Stimulated activated CD4-positive, alpha-beta T cell treated with anti-CD3 and anti-CD28 coated beads, Interleukin-4, amount 100 ng/mL, for 1 hour (primary cell): ENCODE measurements at places on chromosomes 12 and 14.

DNA sequence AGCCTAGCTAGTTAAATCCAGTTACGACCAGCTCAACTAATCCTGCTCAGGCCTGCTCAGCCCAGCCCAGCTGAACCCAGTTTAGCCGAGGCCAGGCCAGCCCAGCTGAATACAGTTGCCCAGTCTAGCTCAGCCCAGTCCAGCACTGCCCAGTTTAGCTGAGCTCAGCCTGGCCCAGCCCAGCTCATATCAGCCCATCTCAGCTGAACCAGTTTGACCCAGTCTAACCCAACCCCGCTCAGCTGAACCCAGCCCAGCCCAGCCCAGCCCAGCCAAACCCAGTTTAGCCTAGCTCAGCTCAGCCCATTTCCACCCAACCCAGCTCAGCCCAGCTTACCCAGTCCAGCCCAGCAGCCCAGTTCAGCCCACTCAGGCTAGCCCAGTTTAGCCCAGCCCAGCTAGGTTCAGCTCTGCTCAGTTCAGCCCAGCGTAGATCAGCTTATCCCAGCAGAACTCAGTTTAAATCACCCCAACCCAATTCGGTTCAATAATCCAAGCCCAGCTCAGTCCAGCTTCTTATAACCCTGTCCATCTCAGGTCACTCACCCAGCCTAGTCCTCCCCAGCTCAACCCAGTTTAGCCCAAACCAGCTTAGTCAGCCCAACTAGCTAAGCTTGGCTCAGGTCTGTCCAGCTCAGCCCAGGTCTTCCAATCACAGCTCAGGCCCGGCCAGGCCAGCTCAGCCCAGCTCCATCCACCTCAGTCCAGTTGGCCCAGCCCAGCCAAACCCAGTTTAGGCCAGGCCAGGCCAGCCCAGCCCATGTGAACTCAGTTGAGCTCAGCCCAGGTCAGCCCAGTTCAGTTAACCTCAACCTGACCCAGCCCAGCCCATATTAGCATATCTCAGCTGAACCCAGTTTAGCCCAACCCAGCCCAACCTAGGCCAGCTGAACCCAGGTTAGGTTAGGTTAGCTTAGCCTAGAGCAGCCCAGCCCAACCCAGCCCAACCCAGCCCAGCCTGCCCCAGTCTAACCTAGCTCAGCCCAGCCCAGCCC is 76.7 kb downstream of the TMEM121 start:
- DNase-seq = no peak

GRCh38 chr14:105600939-105601359 is 74.6 kb downstream of the TMEM121 start:
- no peak for DNase-seq

- DNase-seq = no peak
These were observed 279.7 kb upstream of the ATP2B1 start for GRCh38 chr12:89988188-89988915.

DNA sequence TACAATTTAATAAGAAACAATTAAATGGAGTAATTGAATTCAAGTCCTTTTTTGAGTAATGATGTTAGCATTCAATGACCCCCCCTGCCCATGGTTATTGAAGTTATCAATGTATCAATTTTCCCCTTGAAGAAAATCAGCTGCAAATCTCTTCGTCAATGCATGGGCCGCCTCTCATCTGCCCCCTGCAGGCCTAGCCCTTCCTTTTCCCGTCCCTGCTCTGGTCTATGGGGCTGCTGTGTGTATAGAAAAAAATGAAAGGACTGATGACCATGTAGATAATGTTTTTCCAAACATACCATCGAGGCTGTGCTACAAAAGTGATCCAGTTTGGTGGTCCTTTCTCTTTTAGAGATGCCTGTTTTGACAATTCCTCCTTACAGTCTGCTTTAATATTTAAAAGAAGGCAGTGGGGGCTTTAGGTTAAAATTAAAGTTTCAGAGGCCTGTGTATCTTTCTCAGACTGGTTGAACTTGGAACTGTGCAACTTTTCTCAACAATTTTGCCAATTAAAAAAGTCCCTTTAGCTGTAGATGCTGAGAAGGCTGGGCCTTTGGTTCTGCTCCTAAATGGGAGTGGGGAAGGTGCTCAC is 98.4 kb downstream of the APAF1 start:
- DNase-seq = peak; percentile 39

GRCh38 chr12:131529196-131530040 is 181.5 kb upstream of the SFSWAP start:
- DNase-seq = no peak

DNA sequence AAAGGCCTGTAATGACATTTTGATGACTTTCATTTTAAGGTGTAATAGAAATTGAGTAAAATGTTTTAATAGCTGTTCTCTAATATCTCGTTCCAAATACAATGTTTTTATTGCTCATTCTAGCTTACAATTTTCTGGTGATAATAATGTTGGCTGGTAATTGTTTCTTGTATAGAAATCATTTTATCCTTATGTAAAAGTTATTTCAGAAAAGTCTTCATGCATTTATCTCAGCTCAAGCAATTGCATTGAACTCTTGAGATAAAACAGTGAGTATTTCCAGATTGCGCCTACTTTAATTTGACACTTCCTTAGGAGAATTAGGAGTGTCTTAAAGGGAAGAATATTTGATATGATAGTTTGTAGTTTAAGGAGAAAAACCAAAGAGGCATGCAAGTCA is 4.0 kb downstream of the RMST start:
- DNase-seq = no peak

DNA sequence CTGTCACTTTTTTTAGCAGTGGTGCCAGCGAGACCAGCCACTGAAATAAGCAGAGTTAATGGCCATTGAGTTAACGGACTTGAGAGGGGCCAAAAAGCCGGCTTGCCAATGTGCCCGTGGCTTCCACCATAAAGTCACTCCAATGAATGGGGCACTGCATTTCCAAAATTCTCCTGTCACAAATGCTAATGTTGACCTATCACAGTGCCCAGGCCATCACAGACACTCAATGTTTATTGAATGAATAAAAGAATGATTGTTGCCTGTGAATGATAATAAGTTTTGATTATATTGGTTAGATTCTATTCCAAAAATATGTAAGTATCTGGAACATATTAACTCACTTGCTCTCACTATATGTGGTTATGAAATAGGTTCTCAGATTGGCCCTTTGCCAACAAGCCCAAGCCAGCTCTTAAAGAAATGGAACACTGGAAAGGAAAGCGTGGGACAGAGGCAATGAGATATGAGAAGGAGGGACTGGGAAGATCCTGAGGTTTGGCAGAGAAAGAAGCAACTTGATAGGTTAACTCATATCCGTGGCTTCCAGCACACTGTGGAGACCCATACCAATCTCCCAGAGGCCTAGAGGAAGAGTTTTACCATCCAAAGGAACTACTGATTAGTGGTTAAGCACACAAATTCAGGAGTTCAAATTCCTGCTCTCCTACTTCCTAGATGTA is 108.7 kb downstream of the BTG1 start:
- DNase-seq = no peak

DNA sequence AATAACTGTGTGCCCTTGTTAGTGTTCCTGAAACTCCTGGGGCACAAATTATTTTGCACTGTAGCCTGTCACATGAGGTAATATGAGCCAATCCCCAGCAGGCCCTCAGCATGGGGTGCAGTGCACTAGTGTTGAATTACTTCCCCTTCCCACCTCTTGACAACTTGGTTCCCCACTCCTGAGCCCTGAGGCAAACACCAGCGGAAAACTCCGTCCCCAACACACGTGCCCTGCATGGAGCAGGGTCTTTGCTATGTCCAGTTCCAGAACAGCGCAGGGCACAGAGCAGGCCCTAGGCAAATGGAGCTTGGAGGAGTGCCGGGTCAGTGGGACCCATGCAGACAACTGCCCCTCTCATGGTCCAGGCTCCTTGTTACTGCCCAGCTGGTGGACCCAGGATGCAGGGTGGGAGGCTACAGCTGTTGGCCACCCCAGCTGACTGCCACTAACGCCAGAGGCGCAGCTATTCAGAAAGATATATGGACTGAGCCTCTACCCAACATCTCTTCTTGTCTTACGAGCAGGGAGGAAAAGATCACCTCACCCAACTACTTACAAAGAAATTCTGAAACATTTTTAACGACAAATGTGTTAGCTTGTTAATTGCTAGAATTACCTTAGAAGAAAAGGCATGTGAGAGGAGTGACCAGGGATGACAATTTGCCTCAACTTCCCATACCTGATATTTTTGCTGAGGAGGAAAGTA is 71.6 kb downstream of the NT5DC3 start:
- no peak for DNase-seq

DNA sequence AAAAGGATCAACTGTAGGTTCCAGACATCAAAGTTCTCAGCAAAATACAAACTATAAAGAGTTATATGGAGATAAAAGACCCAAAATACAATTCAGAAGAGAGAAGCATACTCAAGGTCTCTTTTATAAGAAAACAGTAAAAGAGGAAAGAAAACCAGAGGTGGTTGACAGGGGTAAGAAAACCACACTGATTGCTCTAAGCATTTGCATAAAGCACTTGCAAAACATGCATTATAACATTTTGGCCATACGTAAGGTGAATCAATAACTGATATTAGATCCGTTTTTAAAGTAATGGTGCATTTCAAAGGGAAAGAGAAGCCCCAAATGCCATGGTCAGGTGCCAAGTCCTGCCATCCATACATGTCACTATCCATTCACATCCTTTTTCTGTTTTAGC is 5.9 kb downstream of the DDHD1 start:
- DNase-seq = no peak

GRCh38 chr12:19547271-19547671 is 108.0 kb downstream of the AEBP2 start:
- DNase-seq = no peak

GRCh38 chr14:50667996-50668825 is at the start of gene SAV1:
TSS of gene SAV1 (minus strand) at chr14:50668306. CDS start at chr14:50667967, 339 bp downstream.
- peak; percentile 63 for DNase-seq

DNA sequence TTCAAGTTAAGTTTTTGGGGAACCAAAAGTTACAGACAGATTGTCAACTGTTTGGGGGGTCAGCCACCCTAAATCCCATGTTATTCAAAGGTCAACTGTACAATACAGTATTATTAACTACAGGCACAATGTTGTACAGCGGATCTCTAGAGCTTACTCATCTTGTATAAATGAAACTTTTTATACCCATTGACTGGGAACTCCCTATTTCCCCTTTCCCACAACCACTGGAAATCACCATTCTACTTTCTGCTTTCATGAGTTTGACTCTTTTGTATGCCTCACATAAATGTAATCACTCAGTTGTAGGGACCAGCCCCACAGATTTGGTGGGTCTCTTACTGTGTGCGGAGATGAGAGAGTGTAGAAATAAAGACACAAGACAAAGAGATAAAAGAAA is 57.8 kb downstream of the SLCO1B3 start:
- no peak for DNase-seq

GRCh38 chr12:21526053-21526452 is at the start of gene SPX:
TSS of gene SPX (plus strand) at chr12:21526296. CDS start at chr12:21526473, 177 bp downstream.
- DNase-seq = no peak

DNA sequence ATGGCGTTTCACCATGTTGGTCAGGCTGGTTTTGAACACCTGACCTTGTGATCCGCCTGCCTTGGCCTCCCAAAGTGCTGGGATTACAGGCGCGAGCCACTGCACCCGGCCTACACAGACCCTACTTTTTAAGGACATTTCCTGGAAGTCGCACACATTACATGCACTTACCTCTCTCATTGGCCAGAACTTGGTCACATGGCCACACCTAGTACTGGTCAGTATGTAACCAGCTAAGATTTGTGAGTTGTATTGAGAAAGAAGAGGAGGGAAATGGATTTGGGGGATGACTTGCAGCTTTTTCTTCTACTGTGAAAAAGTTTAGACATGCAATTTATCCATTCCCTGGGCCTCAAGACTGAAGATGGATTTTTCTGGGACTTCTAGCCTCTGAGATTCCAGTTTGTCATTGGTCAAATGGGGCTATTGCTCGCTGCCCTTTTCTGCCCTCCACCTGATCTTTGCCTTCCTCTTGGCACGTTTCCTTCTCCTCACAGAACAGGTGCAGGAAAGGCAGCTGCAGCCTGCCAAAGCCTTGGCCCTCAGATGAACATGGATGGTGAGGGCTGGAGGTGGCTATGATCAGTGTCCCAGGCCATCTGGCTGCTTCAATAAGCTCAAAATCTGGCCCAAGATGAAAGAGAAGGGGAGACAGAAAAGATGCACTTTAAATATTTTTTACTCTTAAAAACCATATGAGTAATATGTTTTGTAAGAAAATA is 7.1 kb upstream of the ZDHHC22 start:
- no peak for DNase-seq

GRCh38 chr14:100654814-100655740 is 67.9 kb upstream of the BEGAIN start:
- peak; percentile 55 for DNase-seq

GRCh38 chr12:57766464-57767304 is at the start of gene CYP27B1:
TSS of gene CYP27B1 (minus strand) at chr12:57767078. CDS start at chr12:57767041, 37 bp downstream.
- DNase-seq = peak; percentile 22
